ENCODE measurements at places on chromosomes 2 and 18. TPM values are rescaled to one million over a fixed set of nuclear protein-coding genes. Genes with fewer than 3 reads are reported as not detected.

The SERTAD2 gene
- 15.2 TPM for total RNA-seq

- no peak for DNase-seq
- H3K4me3 ChIP-seq = no peak overlapping the region
- H3K36me3 ChIP-seq = no peaks in the 10 kb centered on the region
- no peaks in the 10 kb centered on the region for H3K27me3 ChIP-seq
Observed at GRCh38 chr18:36471393-36471792, 173.9 kb downstream of the FHOD3 start.

GRCh38 chr2:121483021-121483420 lies 47.7 kb upstream of the RNU4ATAC start:
- no peak overlapping the region for H3K4me3 ChIP-seq
- H3K27ac ChIP-seq = no peak overlapping the region
- H3K36me3 ChIP-seq = no peaks in the 10 kb centered on the region
- peak; percentile 85 for DNase-seq
- peaks cover 8% of the 10 kb centered on the region for H3K4me1 ChIP-seq

GRCh38 chr2:112482309-112483041 lies 519 bp downstream of the TTL start:
- peak overlapping the region; percentile 77 for H3K27ac ChIP-seq
- DNase-seq = peak; percentile 47
- H3K36me3 ChIP-seq = no peaks in the 10 kb centered on the region
- peaks cover 3% of the 10 kb centered on the region for H3K4me1 ChIP-seq
- H3K27me3 ChIP-seq = no peaks in the 10 kb centered on the region
- H3K4me3 ChIP-seq = peak overlapping the region; percentile 82

DNA sequence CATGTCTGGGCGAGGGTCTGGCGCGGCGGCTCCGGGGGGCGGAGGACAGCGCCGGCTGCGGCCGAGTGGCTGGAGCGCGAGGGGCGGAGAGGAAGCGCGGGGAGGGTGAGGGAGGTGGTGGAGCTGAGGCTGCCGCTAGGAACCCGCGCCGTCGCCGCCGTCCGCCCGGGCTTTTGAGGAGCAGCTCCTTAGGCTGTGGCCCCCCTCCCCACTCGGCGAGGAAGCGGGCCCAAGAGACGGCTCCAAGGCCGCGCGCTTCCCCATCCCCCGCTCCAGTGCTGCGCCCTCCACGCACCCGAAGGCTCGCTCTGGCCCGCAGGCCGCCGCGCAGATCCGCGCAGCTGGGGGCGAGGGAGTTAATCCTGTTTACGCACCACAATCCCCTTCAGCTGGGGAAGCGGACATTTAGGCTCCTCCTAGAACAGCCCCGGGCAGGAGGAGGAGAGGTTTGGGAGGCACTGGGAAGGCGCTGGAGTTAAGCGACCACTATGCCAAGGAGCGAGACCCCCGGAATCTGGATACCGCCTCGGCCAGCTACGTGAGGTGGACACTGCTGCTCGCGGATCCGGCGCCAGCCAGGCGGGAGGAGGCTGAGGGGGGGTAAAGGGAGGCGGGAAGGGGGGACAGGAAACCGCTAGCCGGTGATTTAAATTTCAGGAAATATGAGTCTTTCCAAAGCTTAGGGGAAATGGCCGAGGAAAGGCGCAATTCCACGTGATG lies at the start of gene CNRIP1:
TSS of gene CNRIP1 (minus strand) at position 552 of the 720 bp plus-strand sequence. CDS start at position 3, 549 bp downstream.
- H3K27ac ChIP-seq = peak within 1 kb of the TSS; percentile 94
- H3K4me3 ChIP-seq = peak within 1 kb of the TSS; percentile 84
- DNase-seq = peak; percentile 85
- no peaks in the 10 kb centered on the region for H3K4me1 ChIP-seq

GRCh38 chr18:58860747-58861231 lies 3.9 kb upstream of the ZNF532 start:
- DNase-seq = no peak
- no peaks in the 10 kb centered on the region for H3K27me3 ChIP-seq
- peaks cover 20% of the 10 kb centered on the region for H3K4me1 ChIP-seq

- H3K27me3 ChIP-seq = no peaks in the 10 kb centered on the region
- no peak overlapping the region for H3K27ac ChIP-seq
- H3K36me3 ChIP-seq = no peaks in the 10 kb centered on the region
- H3K4me3 ChIP-seq = no peak overlapping the region
- H3K4me1 ChIP-seq = no peaks in the 10 kb centered on the region
- no peak for DNase-seq
Observed at GRCh38 chr2:8204711-8205110, 477.1 kb upstream of the ID2 start.

- no peak overlapping the region for H3K27ac ChIP-seq
- H3K4me3 ChIP-seq = no peak overlapping the region
- H3K36me3 ChIP-seq = no peaks in the 10 kb centered on the region
- no peaks in the 10 kb centered on the region for H3K4me1 ChIP-seq
Observed at GRCh38 chr2:141704541-141704940, 426.3 kb downstream of the LRP1B start.

GRCh38 chr2:64128943-64129391 lies 15.3 kb downstream of the PELI1 start:
- H3K27me3 ChIP-seq = no peaks in the 10 kb centered on the region
- DNase-seq = no peak
- H3K4me1 ChIP-seq = peaks cover 2% of the 10 kb centered on the region
- H3K27ac ChIP-seq = no peak overlapping the region

GRCh38 chr18:80245781-80246444 lies 1.4 kb downstream of the PARD6G start:
- no peaks in the 10 kb centered on the region for H3K4me1 ChIP-seq
- H3K4me3 ChIP-seq = no peak overlapping the region
- DNase-seq = no peak
- no peaks in the 10 kb centered on the region for H3K36me3 ChIP-seq
- H3K27me3 ChIP-seq = peaks cover 14% of the 10 kb centered on the region

GRCh38 chr2:240644859-240645301 lies 19.6 kb downstream of the GPR35 start:
- H3K36me3 ChIP-seq = no peaks in the 10 kb centered on the region
- no peaks in the 10 kb centered on the region for H3K4me1 ChIP-seq
- no peak for DNase-seq
- no peak overlapping the region for H3K27ac ChIP-seq
- no peak overlapping the region for H3K4me3 ChIP-seq

The SFTPB gene
- total RNA-seq = not detected

GRCh38 chr2:188675391-188676009 lies 298.7 kb upstream of the COL3A1 start:
- H3K4me1 ChIP-seq = no peaks in the 10 kb centered on the region
- no peak overlapping the region for H3K4me3 ChIP-seq
- peak; percentile 80 for DNase-seq
- H3K27ac ChIP-seq = no peak overlapping the region

GRCh38 chr2:204032301-204032700 lies 95.7 kb downstream of the ICOS start:
- DNase-seq = no peak
- no peak overlapping the region for H3K27ac ChIP-seq
- H3K4me3 ChIP-seq = no peak overlapping the region
- H3K4me1 ChIP-seq = no peaks in the 10 kb centered on the region
- no peaks in the 10 kb centered on the region for H3K27me3 ChIP-seq
- no peaks in the 10 kb centered on the region for H3K36me3 ChIP-seq

GRCh38 chr2:71712158-71712818 lies 258.9 kb downstream of the DYSF start:
- no peak overlapping the region for H3K27ac ChIP-seq
- no peaks in the 10 kb centered on the region for H3K36me3 ChIP-seq
- no peak for DNase-seq
- no peak overlapping the region for H3K4me3 ChIP-seq
- H3K4me1 ChIP-seq = peaks cover 20% of the 10 kb centered on the region

- no peaks in the 10 kb centered on the region for H3K36me3 ChIP-seq
- no peaks in the 10 kb centered on the region for H3K4me1 ChIP-seq
- H3K27ac ChIP-seq = no peak overlapping the region
- H3K4me3 ChIP-seq = no peak overlapping the region
Observed at GRCh38 chr2:180955101-180955500, 25.3 kb upstream of the UBE2E3 start.

The DNAJC10 gene
- total RNA-seq = 70.1 TPM

The REEP1 gene
- not detected for total RNA-seq

The EFHD1 gene
- total RNA-seq = not detected

- no peaks in the 10 kb centered on the region for H3K36me3 ChIP-seq
- no peaks in the 10 kb centered on the region for H3K4me1 ChIP-seq
- peak; percentile 33 for DNase-seq
- no peak overlapping the region for H3K27ac ChIP-seq
Observed at GRCh38 chr18:44958455-44958854, 277.8 kb downstream of the SETBP1 start.

DNA sequence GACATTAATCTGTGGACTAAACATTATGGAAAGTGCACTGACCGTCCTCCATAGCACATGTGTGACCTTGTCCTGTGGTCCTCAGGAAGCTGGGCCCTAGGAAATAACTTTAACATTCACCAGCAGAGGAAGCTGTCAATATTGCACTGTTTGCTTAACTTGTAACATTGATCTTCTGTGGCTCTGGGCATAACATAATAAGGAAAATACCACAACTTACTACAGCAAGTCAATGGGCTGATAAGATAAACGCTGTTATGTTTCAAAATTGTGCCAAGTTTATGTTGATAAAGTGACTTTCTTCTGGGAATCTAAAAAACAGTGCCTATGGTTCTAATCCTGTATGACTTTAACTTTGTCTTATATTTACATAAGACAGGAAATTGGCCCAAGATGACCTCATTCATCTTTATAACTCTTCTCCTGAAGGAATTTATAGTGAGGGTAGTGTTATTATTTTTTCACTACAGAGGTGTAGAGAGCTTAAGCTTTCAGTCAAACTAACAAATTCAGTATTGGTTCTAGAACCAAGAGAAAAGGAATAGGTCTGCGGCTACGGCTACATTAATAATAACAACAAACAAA lies 113.7 kb upstream of the MAP4K3 start:
- no peaks in the 10 kb centered on the region for H3K4me1 ChIP-seq
- no peak for DNase-seq
- H3K27me3 ChIP-seq = no peaks in the 10 kb centered on the region
- H3K36me3 ChIP-seq = no peaks in the 10 kb centered on the region
- H3K4me3 ChIP-seq = no peak overlapping the region
- no peak overlapping the region for H3K27ac ChIP-seq

GRCh38 chr2:120108749-120109148 lies 95.9 kb downstream of the EPB41L5 start:
- no peak overlapping the region for H3K4me3 ChIP-seq
- no peaks in the 10 kb centered on the region for H3K27me3 ChIP-seq
- no peaks in the 10 kb centered on the region for H3K36me3 ChIP-seq
- H3K4me1 ChIP-seq = peaks cover 12% of the 10 kb centered on the region
- H3K27ac ChIP-seq = no peak overlapping the region

The STON1 gene
- 12.1 TPM for total RNA-seq

GRCh38 chr2:75480971-75481836 lies 79.5 kb downstream of the EVA1A start:
- peak; percentile 39 for DNase-seq
- H3K4me1 ChIP-seq = no peaks in the 10 kb centered on the region
- H3K27me3 ChIP-seq = no peaks in the 10 kb centered on the region
- H3K4me3 ChIP-seq = no peak overlapping the region
- no peaks in the 10 kb centered on the region for H3K36me3 ChIP-seq

DNA sequence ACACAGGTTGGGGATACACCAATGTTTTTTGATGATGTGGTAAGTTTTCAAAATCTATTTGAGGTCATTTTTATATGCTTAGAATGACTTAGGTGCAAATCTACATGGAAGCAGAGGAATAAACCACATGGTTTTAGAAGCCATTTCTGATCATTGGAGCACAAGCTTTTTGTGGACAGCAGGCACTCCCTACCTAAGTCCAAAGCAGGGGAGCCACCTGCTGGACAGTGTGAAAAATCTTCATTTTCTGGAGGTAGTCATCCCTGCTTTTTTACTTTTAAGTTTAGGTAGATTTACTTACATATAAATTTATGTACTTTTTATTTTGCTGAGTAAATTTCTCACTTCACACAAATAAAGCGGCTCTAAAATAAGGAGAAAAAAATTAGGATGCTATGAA lies 323.2 kb downstream of the PLCL1 start:
- DNase-seq = peak; percentile 80
- no peaks in the 10 kb centered on the region for H3K27me3 ChIP-seq
- no peak overlapping the region for H3K27ac ChIP-seq
- no peaks in the 10 kb centered on the region for H3K4me1 ChIP-seq

GRCh38 chr18:8249811-8250210 lies 359.4 kb upstream of the RAB12 start:
- no peaks in the 10 kb centered on the region for H3K4me1 ChIP-seq
- no peaks in the 10 kb centered on the region for H3K27me3 ChIP-seq
- H3K27ac ChIP-seq = no peak overlapping the region
- H3K4me3 ChIP-seq = no peak overlapping the region

- DNase-seq = no peak
- H3K4me3 ChIP-seq = no peak overlapping the region
- no peak overlapping the region for H3K27ac ChIP-seq
- peaks cover 4% of the 10 kb centered on the region for H3K36me3 ChIP-seq
- H3K4me1 ChIP-seq = no peaks in the 10 kb centered on the region
Observed at GRCh38 chr2:210460322-210461227, 16.0 kb downstream of the LANCL1 start.

The HES6 gene
- 3.6 TPM for total RNA-seq

DNA sequence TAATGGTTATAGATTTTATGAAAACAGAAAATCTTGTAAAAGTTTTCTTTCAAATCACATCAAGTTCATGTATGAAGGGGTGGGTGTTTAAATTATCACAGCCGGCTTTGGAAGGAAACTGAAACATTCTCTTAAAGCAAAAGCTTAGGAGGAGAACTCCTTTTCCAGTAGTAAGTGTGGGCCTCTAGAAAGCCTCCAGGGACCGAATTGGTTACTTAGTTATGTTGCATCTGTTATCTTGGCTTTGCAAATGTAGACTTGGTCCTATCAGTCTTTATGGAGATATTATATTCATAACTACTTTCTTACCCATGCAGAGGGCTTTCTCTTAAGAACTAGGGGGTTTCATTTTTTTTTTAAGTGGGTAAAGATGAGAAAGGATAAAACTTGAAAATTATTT lies 7.4 kb downstream of the NAB1 start:
- H3K4me1 ChIP-seq = no peaks in the 10 kb centered on the region
- H3K4me3 ChIP-seq = no peak overlapping the region
- no peak for DNase-seq
- no peaks in the 10 kb centered on the region for H3K27me3 ChIP-seq

The FBXO15 gene
- 0.83 TPM for total RNA-seq

DNA sequence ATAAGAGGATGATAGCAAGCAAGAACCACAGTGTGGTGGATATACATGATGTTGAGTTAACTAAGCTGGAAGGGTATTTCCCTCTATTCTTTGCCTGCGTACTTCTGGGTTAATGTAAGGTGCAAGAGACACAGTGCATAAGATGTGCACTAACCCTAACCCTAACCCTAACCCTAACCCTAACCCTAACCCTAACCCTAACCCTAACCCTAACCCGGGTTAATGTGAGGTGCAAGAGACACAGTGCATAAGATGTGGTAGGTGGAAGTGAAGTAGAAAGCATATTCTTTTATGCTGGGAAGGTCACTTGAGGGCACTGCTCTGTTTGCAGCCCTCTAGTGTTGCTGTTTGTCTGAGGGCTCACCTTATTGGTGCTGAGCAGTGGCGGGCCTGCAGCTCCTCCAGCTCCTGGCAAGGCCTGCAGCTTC lies 181.5 kb upstream of the ITGA4 start:
- H3K27ac ChIP-seq = no peak overlapping the region
- DNase-seq = no peak
- H3K4me3 ChIP-seq = no peak overlapping the region
- H3K27me3 ChIP-seq = no peaks in the 10 kb centered on the region
- H3K36me3 ChIP-seq = no peaks in the 10 kb centered on the region

The PRSS56 gene
- total RNA-seq = not detected

All from fibroblast of lung (primary cell).